Globus pallidus (tissue), 1 donor: ENCODE measurements at places on chromosomes 3 and 15.

GRCh38 chr3:97579365-97579764 is 185.2 kb upstream of the ARL6 start:
- no peak for DNase-seq

DNA sequence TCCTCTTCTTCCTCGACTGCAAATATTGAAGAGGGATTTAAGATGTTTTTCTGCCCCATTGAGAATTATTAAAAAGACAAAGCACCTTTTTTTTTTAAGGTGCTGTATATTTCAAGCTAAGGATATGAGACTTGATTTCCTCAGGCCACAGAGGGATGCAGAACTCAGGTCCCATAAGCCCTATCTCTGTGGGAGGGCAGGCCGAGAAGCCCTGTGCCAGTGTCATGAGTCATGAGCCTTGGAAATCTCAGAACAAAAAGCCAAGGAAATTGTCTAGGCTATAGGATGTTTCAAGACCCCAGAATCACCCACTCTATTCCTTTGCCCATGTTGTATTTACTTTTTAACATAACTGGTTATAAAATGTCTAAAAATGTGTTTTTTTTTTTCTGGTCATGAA is 7.3 kb downstream of the ESYT3 start:
- DNase-seq = no peak

- peak; percentile 82 for DNase-seq
These were observed 12.3 kb upstream of the BDH1 start for GRCh38 chr3:197567904-197568681.

DNA sequence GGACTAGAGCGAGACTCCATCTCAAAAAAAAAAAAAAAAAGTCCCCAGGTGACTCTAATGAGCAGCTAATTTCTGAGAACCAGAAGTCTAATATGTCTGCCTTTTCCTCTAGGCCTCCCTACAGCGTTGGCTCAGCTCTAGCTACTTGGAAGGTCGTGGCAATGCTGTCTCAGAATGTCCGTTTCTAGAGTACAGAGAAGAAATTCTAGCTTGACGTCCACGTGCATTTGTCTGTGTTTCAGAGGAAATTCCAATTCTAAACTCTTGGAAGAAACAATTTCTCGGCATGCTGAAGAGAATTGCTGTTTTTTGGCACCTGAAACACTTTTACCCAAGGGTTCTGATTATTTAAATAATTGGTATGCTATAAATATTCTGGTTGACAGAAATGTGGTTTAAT is 78.8 kb downstream of the SOX2 start:
- DNase-seq = peak; percentile 14

- no peak for DNase-seq
These were observed 30.6 kb downstream of the INTS14 start for GRCh38 chr15:65580287-65580686.

- DNase-seq = no peak
These were observed 835.4 kb upstream of the GBE1 start for GRCh38 chr3:82596805-82597204.

DNA sequence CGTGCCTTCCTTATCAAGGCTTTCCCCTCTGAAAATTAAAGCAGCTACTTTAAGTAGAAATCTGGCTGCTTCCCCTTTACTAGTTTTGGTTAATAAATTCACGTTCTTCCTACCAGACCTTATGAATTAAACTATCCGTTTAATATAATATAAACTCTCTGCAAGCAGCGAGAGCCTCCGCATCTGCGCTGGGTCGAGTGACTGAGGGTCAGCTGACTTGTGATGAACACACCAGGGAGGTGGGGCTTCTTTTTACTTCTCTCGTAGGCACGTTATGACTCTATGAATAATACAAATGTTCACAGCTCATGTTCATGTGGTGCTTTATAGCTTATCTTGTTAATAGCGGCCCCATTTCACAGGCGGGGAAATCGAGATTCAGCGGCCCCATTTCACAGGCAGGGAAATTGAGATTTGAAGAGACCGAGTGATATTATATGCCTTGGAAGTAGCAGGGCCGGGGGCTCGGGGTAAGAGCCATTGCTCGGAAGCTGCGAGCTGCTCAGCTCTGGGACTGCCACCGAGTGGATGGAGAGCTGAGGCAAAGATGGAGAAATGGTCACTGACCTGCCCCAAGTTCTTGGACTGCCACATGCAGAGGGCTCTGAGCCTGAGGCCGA is 8.3 kb downstream of the MUC4 start:
- DNase-seq = no peak

DNA sequence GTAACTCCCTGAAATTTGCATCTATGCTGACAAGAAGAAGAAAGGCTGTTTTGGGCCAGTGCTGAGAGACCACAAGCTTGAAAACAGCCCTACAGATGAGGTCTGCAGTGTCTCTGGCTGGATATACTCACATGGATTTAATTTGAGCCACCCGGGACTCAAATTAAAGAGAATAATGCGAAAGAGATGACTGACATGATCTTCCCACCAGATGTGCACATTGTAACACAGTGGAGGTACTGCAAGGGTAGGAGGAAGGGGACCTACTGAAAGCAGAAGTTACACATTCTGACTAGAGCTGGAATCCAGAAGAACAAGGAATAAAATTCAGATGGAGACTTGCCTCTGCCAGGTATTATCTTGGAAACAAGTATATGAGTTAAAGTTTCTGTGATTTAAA is 728.3 kb upstream of the SGO1 start:
- no peak for DNase-seq

- no peak for DNase-seq
These were observed 77.6 kb downstream of the ST8SIA2 start for GRCh38 chr15:92471288-92471687.

- no peak for DNase-seq
These were observed 54.0 kb upstream of the EIF1B start for GRCh38 chr3:40255532-40255931.

DNA sequence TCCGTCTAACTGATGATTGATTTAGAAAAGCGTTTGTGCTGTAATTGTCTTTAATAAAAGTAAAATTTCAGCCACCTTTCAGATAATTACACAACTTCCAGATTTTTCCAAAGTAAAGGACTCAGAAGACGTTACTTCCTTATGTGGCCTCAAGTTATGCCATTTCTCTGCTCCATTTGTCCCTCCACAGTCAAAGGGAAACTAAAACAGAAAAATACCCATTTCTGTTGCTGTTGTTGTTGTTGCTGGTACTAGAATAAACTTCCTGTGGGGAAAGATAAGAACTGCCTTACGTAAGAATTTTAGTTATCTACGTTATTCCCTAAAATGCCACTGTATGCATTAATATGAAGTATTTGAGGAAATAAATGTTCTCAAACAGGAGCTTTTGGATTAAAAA is 153.9 kb downstream of the P3H2 start:
- DNase-seq = no peak

GRCh38 chr3:80521081-80521480 is 753.3 kb upstream of the ROBO1 start:
- DNase-seq = no peak

DNA sequence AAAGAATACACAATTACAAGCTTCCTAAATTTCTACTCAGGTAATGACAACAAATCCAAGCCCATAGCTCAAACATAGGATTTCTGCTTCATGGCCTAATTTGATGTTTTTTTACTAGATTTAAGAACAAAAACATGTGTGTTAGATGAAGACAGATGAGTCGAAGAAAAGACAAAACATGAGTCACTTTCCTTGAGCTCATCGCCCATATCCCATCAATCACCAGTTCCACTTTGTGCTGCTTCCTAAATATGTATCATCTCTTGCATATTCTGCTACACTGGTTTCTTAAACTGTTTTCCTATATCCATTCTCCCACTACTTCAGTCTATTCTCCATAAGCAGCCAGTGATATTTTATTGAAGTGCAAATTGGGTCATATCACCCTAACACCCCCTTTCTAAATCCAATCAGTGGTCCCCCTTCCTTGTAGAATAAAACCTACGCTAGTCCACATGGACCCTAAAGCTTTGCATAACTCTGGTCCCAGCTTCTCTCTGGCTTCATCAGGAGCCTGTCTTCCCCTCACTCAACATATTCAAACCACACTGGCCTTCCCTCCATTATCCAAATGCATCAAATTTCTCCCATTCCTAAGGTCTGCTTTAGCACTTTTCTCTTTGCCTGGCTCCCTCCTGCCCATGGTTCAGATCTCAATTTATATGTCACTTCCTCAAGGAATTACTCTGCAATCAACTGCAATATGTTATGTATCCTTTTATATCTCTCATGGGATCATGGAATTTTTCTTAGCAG is 1033.9 kb downstream of the FHIT start:
- DNase-seq = no peak

- no peak for DNase-seq
These were observed 12.5 kb downstream of the KLHDC8B start for GRCh38 chr3:49183873-49184272.

DNA sequence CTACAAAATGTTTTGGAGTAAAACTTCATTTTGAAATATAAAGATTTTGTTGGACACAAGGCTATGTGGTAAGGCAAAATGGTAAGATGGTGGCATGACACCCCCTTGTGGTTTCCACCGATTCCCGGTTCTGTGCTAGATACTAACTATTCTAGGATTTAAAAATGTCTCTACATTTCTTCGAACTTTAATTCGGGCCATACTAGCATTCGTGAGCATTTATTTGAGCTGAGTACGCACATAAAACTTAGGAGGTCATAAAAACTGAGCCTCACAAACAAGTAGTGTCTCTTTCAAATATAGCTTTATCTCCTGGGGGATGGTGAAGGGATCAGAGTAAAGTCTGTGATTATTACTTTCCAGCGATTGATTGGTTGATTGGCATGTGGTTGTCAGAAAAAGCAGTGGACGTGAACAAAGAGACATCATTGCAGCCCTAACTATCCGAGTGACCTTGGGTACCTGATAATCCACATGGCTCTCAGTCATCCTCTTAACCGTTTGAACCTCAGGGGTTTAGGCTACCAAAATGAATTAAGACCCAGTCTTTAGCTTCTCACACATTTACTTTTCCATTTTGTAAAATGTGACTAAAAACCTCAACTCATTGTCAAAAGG is 1.1 kb upstream of the ZNF639 start:
- peak; percentile 56 for DNase-seq

- DNase-seq = no peak
These were observed 119.6 kb downstream of the ASB7 start for GRCh38 chr15:100721758-100722550.

GRCh38 chr3:38579141-38579540 is 70.3 kb downstream of the SCN5A start:
- DNase-seq = no peak

DNA sequence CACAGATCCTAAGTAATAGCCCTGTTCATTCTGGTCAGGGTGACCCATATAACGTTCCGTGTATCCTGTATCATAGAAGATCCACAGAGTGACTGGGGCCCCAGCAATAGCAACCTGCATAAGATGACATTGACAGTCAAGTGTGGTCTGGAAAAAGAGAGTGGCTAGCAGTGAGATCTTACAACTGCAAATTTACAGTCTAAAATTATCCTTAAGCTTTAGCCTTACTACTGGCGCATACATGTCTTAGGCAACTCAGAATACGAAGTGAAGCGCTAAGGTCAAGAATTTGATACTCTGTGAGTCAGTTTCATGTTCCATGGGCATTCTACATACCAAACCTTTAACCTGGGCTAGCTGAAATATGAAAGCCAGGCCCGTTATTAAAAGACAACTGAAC is 29.2 kb upstream of the IGDCC4 start:
- DNase-seq = no peak

- no peak for DNase-seq
These were observed 156.8 kb upstream of the COL8A1 start for GRCh38 chr3:99481561-99481960.

GRCh38 chr3:10723991-10724390 is 92.0 kb upstream of the SLC6A11 start:
- DNase-seq = no peak

GRCh38 chr15:65260968-65261367 is 25.7 kb downstream of the PARP16 start:
- DNase-seq = no peak

- no peak for DNase-seq
These were observed 115.2 kb downstream of the DCLK3 start for GRCh38 chr3:36649125-36649524.

DNA sequence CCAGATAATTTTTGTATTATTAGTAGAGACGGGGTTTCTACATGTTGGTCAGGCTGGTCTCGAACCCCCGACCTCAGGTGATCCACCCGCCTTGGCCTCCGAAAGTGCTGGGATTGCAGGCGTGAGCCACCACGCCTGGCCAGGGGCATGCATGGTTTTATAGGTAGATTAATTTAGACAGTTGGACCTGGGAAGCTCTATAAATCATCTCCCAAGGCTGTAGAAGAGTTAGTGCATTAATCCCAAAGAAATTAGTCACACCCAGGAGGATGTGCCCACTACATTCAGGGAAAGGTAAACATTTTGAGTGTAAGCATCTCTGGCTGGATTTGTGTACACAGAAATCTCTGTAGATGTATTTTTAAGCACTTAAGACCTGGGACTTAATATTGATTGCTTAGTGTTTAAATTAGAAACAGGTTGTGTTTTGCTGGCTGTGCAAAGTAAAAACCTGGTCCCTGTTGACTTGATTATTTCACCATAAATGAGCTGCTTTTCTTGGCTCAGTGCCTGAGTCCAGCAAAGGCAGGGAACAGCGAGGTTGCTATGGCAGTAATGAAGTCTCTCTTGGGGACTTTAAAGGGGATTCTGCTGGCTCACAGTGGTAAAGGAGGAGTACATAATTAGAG is 19.2 kb downstream of the EXOSC7 start:
- no peak for DNase-seq

- DNase-seq = no peak
These were observed 267.6 kb downstream of the FAM43A start for GRCh38 chr3:194953291-194953690.

DNA sequence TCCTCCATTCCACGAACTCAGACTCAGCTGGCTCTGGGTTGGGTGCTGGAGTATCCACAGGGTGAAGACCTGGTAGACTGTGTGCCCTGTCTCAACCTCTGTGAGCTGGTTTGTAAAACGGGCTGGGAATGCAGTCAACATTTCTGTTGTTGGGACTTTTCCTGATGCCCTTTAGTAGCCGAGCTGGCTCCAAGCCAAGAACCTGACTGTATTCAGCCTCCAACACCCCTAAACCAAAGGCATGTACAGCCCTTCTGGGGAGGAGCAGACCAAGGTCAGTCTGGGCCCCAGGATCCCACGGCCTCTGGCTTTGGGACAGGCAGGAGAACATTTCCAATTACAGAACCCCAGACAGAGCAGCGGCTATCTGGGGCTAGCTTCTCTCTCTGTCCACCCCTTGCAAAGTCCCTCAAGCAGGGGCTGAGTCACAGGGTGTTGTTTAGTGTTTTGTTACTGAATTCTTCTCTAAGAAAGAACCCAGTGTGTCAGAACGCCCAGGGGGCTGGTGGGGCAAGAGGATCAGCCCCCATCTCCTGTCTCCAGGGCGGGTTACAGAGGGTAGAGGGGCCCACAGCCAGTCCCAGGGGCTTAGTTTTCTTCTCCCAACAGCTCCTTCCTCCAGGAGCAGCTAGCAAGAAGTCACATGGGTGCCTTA is 56.8 kb upstream of the SLC6A6 start:
- DNase-seq = no peak

- DNase-seq = no peak
These were observed 32.7 kb downstream of the SMAD3 start for GRCh38 chr15:67097930-67098740.
